ENCODE measurements at places on chromosomes 5 and 9. TPM values are rescaled to one million over a fixed set of nuclear protein-coding genes. Genes with fewer than 3 reads are reported as not detected.
A peak's percentile ranks its signal among the peaks of the same experiment; 100 is the strongest.

Gene BRD8
- total RNA-seq: 45.4 TPM

DNA sequence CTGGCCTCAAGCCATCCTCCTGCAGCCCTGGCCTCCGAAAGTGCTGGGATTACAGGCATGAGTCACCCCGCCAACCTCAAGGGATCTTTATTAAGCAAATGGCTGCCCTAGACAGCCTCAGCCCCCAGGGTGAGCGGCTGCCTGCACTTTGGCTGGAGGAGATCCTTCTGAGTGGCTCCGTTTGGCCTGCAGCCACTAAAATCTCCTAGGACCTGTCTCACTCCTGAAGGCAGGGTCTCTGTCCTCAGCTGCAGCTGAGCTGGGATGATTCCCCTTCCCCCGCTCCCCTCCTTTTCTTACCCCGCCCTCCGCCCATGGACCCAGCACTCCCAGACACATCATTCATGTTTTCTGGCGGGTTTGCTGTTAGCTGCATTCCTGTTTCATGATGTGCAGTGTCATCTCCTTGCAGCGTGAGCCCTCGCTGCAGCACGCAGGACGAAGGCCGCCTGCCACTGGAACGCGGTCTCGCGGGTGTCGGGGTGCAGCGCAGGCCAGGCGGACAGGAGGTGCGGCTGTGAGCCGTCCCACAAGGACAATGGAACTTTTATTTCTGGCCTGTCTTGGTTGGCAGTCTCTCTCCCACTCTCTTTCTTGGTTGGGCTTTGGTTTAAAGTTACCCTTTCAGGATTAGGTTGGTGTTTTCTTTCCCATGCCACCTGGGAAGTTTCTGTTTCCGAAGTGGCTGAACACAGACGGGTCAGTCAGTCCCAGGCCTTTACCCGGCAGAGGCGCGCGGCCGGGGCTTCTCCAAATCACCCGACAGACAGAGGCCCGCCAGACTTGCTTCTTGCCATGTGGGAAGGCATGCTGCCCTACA lies 137.1 kb downstream of the FOXD1 start:
- peaks cover 99% of the 10 kb centered on the region for H3K27me3 ChIP-seq
- no peaks in the 10 kb centered on the region for H3K36me3 ChIP-seq
- H3K4me1 ChIP-seq: peaks cover 5% of the 10 kb centered on the region
- peak; percentile 79 for DNase-seq
- no peak overlapping the region for H3K4me3 ChIP-seq
- H3K27ac ChIP-seq: no peak overlapping the region

GRCh38 chr5:142319105-142319504 lies 5.7 kb downstream of the SPRY4 start:
- peaks cover 99% of the 10 kb centered on the region for H3K4me1 ChIP-seq
- peak overlapping the region; percentile 57 for H3K4me3 ChIP-seq
- H3K27me3 ChIP-seq: peaks cover 48% of the 10 kb centered on the region
- peak overlapping the region; percentile 60 for H3K27ac ChIP-seq

DNA sequence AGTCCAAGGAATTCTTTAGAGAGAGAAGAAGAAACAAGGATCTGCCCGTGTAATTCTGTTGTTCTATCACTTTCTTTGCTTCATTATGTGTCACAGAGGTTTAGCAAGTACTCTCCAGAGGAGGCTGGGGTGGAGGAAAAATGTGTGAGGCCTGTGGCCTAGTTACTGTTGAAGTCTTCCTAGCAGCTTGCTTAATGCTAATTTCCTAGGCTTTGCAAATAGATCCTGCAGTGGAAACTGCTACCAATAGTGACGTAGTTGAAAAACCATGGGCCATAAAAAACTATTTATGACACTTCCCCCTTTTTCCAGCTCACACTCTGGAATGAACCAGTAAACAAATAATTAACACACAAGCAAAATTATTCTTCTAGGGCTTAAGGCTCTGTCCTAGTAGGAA lies 27.0 kb upstream of the C9orf72 start:
- H3K36me3 ChIP-seq: no peaks in the 10 kb centered on the region
- no peak overlapping the region for H3K4me3 ChIP-seq
- no peak for DNase-seq
- no peaks in the 10 kb centered on the region for H3K4me1 ChIP-seq

DNA sequence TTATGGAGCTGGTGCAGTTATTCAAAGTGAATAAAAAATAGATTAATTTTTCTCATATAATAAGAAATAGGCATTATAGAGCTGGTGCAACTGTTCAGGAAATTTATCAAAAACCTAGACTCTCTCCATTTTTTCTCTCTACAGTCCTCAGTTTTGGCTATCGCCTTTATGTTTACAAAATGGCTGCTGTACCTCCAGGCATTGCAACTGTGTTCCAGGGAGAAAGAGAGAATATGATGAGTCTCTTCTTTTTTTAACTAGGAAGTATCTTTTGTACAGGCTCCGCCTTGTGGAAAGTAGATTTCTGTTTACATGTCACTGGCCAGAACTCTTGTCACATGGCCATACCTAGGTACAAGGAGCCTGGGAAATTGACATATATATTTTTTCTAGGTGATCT lies 3.1 kb upstream of the TGFBR1 start:
- DNase-seq: no peak
- H3K27me3 ChIP-seq: no peaks in the 10 kb centered on the region

- no peaks in the 10 kb centered on the region for H3K4me1 ChIP-seq
- no peak for DNase-seq
- no peaks in the 10 kb centered on the region for H3K27me3 ChIP-seq
- no peak overlapping the region for H3K4me3 ChIP-seq
- H3K36me3 ChIP-seq: no peaks in the 10 kb centered on the region
Observed at GRCh38 chr9:89797255-89797654, 192.4 kb downstream of the GADD45G start.

- H3K27me3 ChIP-seq: no peaks in the 10 kb centered on the region
- no peak overlapping the region for H3K27ac ChIP-seq
- H3K36me3 ChIP-seq: no peaks in the 10 kb centered on the region
- no peak overlapping the region for H3K4me3 ChIP-seq
Observed at GRCh38 chr5:120345947-120346346, 118.2 kb upstream of the PRR16 start.

DNA sequence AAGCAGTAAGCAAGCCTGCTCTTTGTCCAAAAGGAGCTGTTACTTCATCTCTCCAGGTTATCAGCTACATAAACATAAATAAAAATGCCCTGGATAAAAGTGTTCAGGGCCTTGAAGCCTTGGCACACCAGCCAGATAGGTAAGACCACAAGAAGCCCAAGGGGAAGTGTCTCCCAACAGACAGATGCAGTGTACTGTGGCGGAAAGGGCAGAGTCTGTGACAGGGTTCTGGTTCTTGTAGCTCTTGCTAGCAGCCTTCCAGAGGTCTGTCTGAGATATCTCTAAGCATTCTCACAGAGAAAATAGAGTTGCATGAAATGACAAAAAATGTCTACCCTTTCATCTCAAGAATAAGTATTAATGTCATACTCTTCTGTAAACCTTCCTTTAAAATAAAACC lies 30.1 kb downstream of the ISOC1 start:
- H3K4me1 ChIP-seq: no peaks in the 10 kb centered on the region
- H3K4me3 ChIP-seq: no peak overlapping the region
- DNase-seq: no peak

Gene PCYOX1L
- 9.0 TPM for total RNA-seq

DNA sequence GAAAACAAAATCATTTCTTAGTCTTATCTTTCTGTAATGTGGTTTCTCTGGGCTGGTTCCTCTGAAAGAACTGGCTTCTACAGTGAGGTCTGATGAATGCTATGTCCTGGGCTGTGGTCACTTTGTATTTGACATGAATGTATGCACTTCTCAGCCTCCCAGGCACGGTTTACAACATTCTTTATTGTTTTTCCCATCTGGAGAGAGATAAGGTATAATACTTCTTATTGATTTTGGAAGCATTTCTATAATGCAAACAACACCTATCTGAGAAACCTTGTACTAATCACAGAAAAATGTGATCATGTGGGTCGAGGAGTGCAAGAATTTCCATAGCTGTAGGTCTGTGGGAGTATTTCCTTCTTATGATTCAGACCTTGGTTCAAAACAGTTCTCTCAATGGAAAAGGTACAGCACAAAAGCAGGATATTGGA lies 46.9 kb downstream of the ACTBL2 start:
- peak overlapping the region; percentile 9 for H3K27ac ChIP-seq
- H3K36me3 ChIP-seq: no peaks in the 10 kb centered on the region
- H3K27me3 ChIP-seq: no peaks in the 10 kb centered on the region
- H3K4me3 ChIP-seq: no peak overlapping the region
- DNase-seq: no peak
- no peaks in the 10 kb centered on the region for H3K4me1 ChIP-seq

GRCh38 chr5:30781643-30782042 lies 411.8 kb upstream of the CDH6 start:
- H3K27me3 ChIP-seq: no peaks in the 10 kb centered on the region
- H3K4me1 ChIP-seq: no peaks in the 10 kb centered on the region
- H3K4me3 ChIP-seq: no peak overlapping the region
- no peak for DNase-seq
- H3K36me3 ChIP-seq: no peaks in the 10 kb centered on the region
- H3K27ac ChIP-seq: no peak overlapping the region

- no peak overlapping the region for H3K4me3 ChIP-seq
- H3K27ac ChIP-seq: no peak overlapping the region
- no peaks in the 10 kb centered on the region for H3K36me3 ChIP-seq
- H3K27me3 ChIP-seq: peaks cover 60% of the 10 kb centered on the region
- no peak for DNase-seq
Observed at GRCh38 chr9:126522612-126523356, 90.9 kb upstream of the LMX1B start.

DNA sequence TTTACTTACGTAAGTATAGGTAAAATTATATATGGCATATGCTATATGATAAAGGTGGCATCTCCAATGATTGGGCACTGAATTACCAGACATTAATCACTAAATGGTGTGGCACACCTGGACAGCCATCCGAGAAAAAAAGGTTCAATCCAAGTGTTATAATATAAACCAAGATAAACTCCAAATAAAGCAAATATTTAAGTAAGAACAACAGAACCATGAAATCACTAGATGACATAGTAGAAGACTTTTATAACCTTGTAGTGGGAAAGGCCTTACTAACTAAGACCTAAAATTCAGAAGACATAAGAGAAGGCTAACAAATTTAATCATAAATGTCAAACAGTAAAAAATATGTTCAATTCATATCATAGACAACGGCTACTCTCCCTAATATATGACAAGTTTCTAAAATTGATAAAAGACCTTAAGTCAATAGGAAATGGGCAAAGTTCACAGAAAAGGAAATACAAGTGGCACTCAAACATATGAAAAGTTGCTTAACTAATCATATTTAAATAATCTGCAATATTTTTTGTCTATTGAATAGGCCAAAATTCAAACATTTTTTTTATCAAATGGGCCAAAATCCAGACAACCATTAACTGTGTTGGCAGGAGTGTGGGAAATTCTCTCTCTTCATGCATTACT lies 55.1 kb downstream of the ELOVL7 start:
- H3K4me1 ChIP-seq: no peaks in the 10 kb centered on the region
- H3K36me3 ChIP-seq: no peaks in the 10 kb centered on the region
- no peak for DNase-seq
- no peak overlapping the region for H3K4me3 ChIP-seq
- H3K27ac ChIP-seq: no peak overlapping the region

- H3K36me3 ChIP-seq: no peaks in the 10 kb centered on the region
- no peak for DNase-seq
- H3K4me3 ChIP-seq: no peak overlapping the region
- no peaks in the 10 kb centered on the region for H3K27me3 ChIP-seq
- H3K4me1 ChIP-seq: no peaks in the 10 kb centered on the region
Observed at GRCh38 chr5:63211448-63212132, 633.0 kb downstream of the LRRC70 start.

Gene TMEM174
- total RNA-seq: not detected

- H3K27me3 ChIP-seq: no peaks in the 10 kb centered on the region
- no peak overlapping the region for H3K27ac ChIP-seq
- no peaks in the 10 kb centered on the region for H3K36me3 ChIP-seq
- peaks cover 8% of the 10 kb centered on the region for H3K4me1 ChIP-seq
Observed at GRCh38 chr5:143791848-143792731, 19.9 kb upstream of the HMHB1 start.

DNA sequence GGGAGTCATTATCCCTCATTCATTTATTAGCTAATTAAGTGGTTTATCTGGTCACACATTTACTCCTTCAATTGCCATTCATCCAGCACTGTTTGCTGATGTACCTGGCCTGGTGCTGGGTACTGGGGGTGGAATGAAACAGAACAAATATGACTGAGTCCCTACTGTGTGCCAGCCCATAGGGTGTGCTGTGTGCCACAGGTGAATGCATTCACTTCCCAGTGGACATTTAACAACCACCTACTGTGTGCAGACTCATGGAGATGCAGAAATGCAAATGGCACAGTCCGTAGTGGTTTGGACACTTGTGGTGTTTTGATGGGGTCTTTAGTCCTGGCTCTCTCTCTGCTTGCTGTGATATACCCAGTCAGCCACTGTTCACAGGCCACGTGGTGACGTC lies 10.5 kb downstream of the NEK6 start:
- H3K4me1 ChIP-seq: peaks cover 64% of the 10 kb centered on the region
- H3K4me3 ChIP-seq: no peak overlapping the region
- H3K27ac ChIP-seq: peak overlapping the region; percentile 84
- peaks cover 32% of the 10 kb centered on the region for H3K36me3 ChIP-seq

DNA sequence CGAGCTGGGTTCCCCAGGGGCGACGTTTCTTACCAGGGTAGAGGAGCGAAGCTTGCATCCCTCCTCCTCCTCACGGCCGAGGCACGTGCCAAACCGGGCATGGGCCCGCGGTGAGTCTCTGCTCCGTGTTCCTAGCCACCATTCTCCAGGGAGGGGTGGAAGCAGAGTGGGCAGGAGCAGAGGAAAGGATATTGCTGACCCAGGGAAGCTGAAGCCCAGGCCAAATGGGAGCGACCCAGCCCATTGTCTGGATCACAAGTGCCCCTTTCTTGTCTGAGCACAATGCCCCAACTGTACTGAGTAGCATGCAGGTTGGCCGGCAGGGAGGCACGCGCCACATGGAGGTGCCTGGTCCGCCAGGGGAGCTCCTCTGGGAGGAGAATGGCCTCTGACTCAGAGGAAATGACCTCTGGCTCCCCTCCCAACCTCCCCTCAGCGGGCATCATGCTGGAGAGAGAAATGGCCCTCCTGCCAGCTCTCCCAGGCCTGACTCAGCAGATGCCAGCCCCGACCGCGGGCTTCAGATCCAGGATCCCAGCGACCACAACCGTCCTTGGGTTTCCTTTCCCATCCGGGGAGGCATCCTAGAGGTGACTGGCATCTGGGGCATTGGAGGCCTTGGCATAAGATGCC lies 1.1 kb downstream of the PRR7 start:
- H3K27me3 ChIP-seq: peaks cover 68% of the 10 kb centered on the region
- H3K27ac ChIP-seq: no peak overlapping the region
- H3K36me3 ChIP-seq: no peaks in the 10 kb centered on the region
- H3K4me3 ChIP-seq: no peak overlapping the region
- peaks cover 41% of the 10 kb centered on the region for H3K4me1 ChIP-seq
- DNase-seq: no peak

Gene TPRN
- 21.7 TPM for total RNA-seq

DNA sequence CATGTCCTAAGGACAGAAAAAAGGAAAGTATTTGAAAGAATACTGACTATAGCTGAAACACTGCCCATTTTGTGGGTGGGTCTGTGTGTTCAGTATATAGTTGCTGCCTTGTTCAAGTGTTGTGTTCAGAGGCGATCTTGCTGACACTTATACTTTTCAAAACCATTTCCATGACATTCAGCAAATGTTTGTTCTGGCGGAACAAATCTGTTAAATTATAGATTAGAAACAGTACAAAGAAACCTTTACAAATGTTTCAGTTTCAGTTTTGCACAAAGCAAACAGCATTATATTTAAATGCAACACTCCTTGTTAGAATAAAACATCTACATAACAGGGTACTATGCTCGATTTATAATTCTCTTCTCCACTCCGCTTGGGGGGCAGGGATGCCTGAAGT lies 2276.3 kb downstream of the MAT2B start:
- H3K4me1 ChIP-seq: no peaks in the 10 kb centered on the region
- H3K36me3 ChIP-seq: no peaks in the 10 kb centered on the region
- H3K4me3 ChIP-seq: no peak overlapping the region
- DNase-seq: no peak

GRCh38 chr5:72447751-72448150 lies 59.5 kb downstream of the ZNF366 start:
- no peaks in the 10 kb centered on the region for H3K36me3 ChIP-seq
- DNase-seq: no peak
- no peak overlapping the region for H3K27ac ChIP-seq
- H3K4me3 ChIP-seq: no peak overlapping the region
- peaks cover 10% of the 10 kb centered on the region for H3K4me1 ChIP-seq
